ENCODE measurements at places on chromosomes 11 and 22.

DNA sequence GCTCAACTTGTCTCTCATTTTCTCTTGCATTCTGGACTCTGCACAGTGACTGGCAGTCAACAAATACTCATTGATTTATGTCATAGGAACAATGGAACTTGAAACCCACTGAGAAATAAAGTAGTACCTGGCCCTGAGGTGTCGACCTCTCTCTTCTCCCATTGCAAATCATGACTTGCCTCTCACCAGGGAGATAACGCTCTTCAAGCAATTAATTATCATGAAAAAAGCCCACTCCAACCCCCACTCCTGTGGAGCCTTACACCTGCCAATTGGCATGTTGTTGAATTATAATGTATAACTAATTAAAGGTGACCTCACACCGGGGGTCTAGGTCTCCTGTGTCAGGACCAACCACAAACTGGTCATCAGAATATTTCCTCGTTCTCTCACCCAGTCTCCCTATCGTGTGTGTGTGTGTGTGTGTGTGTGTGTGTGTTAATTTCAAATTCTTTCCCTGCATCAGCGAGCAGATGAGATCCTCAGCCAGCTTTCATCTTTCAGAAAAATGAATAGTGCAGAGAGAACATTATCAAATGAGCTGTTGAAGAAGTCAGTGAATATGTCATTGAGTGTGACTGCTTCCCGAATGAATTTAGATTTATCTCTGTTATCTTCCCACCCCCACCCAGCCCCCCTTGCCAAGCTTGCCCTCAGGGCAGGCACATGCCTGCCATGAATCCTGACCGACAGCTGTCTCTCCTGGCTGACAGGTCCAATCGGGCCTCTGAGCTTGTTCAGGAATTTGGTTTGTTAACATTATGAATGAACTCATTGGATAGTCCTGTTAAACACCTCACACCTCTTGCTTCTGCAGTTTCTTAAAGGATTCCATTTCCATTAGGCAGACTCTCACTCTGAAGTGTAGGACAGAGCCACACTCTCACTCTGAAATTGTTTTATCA lies 357.4 kb downstream of the INSC start:
- no peak for DNase-seq

DNA sequence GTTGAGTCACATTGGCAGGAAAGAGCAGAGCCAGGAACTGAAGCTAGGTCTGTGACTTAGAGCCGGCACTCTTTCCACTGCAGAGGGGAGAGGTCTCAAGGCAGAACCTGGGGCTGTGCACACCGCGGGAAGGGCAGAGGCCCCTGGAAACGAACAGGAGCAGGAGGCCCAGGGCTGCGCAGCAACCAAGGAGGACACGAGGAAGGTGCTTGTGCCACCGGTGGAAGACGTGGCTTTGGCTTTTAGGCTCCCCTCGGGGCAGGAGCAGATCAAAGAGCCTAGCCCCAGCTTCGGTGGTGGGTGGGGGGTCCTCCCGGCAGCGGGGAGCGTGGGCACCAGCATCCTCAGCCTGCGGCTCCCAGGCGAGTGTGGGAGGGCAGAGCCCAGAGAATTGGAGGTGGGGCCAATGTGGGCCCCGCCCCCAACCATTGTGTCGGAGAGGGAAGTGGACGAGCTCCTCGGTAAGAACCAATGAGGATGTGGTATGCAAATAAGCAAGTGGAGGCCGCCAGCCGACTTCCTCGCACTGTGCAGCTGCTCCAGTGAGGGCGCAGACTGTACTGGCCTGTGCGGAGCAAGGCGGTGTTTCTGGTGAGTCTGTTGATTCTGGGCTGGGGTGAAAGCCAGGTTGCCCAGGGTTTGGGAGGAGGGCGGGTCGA lies at the start of gene CCDC116:
Gene CCDC116, plus strand, starts transcription at position 524 of the 659 bp plus-strand sequence. CDS start 422 bp downstream, outside the sequence.
- no peak for DNase-seq

DNA sequence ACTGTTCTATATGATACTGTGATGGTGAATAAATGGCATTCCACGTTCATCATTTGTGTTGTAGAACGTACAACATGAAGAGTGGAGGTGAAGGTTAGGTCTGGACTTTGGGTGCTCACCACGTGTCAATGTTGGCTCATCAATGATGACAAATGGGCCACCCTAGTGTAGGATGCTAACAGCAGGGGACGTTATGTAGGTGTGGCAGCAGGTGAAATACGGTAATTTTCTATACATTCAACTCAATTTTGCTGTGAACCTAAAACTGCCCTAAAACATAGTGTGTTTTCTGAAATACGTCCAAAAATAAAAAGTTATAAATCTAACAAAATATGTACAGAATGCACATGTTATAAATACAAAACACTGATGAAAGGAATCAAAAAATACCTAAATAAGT lies 6.2 kb downstream of the KRTAP5-6 start:
- no peak for DNase-seq

DNA sequence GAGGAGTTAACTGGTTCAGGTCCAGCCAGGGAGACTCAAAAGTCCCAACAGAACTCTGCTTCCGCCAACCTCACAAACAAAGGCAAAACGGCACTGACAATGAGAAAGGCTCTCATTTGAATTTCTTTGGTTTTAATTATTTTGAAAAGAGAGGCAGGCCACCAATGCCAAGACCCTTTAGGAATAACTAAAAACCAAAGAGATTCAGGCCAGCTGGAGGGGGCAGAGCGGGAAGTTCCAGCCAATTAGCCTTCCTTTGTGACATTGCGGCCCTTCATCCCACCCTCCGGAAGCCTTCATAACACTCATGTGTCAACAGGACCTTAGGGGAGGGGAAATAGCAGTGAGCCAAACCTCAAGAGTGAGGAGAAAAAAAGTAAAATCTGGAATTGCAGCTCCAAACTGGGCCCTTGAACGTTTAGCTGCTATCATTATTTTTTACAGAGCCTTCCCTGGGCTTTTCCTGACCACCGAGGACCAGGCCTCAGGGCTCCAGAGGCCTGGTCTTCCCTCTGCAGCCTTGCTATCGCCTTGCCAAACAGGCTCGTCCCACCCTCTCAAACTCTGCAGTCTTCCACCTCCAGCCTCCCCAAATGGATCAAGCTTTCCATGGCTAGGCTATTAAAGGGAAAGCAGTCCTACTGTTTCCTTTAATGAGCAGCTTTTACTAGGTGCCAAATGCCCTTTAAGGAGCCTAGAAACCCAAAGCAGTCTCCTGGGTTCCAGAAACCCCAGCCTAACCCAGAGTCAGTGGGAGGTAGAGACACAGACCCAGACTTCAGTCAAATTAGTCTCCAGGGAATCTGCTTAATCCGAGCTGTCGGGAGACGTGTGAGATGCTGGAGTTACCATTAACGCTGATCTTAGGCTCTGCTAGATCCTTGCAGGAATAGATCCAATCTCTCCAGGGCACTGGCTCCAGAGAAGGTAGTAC lies 114.2 kb downstream of the CCDC34 start:
- DNase-seq: no peak

- DNase-seq: no peak
Measured at GRCh38 chr11:2406878-2407410, 6.4 kb downstream of the TSSC4 start.

DNA sequence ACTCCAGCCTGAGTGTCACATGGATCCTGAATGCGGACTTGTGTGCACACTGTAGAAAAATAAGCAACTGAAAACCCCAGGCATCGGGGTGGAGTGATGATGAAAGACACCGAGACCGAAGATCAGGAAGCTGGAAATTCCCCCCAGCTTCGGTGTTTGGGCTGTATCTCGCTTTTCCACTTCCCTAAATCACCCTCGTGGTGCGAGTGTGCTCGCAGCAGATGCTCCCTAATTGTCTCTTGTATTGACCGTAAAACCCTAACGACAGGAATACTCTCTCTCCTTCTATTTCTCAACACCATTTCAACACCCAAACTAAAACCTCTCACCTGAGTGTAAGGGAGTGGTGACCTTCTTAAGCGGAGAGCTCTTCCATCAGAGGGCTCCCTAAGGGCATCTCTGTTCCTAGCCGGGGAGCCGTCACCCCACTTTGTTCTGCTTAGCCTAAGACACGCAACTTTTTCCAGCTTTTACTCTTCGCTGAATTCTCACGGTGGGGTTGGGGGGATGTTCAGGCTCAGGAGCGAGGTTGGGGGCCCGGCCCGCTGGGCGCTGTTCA lies 635 bp upstream of the GRK3 start:
- DNase-seq: no peak

DNA sequence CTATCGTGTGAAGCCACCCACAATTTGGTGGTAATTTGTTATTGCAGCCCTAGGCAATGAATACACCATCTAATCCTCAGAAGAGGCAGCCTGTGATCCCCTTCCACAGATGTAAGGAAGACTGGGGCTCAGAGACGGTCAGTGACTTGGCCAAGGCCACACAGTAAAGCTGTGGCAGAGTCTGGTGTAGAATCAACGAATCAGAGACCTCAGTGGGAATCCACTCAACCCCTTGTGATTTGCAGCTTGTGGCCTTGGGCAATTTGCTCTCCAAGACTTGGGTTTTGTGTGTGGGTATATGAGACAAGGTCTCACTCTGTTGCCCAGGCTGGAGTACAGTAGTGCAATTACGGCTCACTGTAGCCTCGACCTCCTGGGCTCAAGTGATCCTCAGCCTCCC lies 1.9 kb downstream of the LGALS2 start:
- DNase-seq: no peak

DNA sequence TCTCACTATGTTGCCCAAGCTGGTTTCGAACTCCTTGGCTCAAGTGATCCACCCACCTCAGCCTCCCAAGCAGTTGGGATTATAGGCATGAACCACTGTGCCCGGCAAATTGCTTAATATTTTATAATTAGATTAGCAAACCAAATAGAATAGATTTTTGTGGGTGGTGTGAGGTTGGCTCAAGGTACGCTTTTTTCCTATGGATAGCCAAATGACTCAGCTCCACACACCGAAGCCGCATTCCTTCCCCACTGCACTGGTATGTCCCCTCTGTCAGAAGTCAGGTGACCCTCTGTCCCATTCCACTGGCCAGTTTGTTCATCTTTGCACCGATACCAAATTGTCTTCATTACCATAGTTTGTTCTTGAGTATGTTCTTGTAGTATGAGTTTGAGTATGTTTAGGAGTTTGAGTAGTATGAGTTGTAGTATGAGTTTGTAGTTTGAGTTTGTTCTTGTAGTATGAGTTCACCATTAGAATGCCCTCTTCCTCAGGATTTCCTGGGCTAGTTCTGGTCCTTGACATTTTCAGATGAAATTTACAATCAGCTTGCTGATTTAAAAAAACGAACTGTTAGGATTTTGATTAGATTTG lies 19.4 kb downstream of the SUSD2 start:
- DNase-seq: no peak

DNA sequence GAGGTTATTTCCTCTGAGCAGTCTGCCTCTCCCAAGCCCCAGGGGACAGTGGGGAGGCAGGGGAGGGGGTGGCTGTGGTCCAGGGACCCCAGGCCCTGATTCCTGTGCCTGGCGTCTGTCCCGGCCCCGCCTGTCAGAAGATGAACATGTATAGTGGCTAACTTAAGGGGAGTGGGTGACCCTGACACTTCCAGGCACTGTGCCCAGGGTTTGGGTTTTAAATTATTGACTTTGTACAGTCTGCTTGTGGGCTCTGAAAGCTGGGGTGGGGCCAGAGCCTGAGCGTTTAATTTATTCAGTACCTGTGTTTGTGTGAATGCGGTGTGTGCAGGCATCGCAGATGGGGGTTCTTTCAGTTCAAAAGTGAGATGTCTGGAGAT lies 3.1 kb downstream of the PIM3 start:
- no peak for DNase-seq

DNA sequence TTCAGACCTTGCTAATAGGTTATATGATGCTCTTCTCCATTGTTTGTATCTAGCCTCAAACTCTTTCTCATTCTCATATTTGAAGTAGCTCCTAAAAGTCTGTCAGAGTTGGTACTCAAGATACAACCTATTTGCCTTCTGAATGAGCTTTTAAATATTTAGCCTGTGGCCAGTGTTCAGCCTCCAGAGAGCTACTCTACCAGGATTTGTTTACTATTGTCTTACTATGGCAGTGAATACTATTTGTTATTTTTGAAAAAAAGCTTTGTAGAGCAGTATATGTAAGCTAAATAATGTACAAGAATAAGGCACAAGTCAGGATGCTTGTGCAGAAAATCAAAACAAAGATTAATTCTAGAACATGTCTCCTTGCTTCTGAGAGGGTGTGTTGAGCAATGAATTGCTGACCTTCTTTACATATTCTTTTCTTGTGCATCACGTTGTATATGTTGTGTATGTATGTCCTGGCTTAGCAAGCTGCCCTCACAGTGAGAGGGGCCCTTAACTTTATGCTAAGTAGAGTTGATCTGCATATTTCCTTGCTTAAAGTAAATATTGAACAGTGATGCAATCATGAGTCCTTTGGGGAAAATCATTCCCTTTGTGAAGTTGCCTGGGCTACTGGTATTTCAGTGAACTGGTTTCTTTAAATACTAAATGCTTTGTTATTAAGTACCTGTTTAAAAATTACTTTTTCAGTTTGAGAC lies 438.0 kb downstream of the LUZP2 start:
- DNase-seq: no peak

- no peak for DNase-seq
Measured at GRCh38 chr11:76406359-76406758, 25.2 kb downstream of the GVQW3 start.

DNA sequence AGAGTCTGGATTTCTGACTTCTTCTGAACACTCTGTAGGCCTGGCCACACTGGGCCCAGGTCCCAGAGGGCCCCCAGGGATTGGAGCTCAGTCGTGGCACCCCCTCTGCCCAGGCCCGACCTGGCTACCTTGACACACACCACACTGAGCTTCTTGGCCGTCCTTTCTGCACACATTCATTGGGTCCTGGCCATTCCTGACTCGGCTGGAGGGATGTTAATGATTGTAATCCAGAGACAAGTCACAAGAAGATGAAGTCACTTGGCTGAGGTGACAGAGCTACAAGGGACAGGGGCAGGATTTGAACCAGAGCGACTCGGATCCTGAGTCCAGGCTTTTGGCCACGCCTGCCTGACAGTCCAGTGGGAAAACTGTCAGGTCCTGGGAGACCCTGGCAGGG lies 23.9 kb upstream of the PDGFB start:
- DNase-seq: no peak

DNA sequence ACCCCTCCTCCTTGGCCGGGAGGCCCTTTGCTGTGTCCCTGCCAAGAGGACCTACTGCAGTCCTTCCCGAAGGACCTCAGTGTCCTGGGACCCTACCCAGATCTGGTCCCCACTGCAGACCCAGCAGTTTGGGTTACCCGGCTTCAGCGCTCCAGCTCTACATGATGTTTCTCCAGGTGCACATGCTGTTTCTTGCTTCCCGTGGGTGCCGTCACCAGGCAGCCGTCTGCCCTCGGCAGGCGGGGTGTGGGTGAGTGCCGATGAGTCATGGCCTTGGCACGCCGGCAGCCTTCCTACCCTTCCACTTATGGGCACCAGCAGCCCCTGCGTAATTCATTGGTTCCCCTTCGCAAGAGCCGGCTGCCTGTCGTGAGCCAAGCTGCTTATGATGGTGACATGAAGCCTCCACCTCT lies 101.8 kb downstream of the BCR start:
- DNase-seq: no peak

GRCh38 chr11:3995949-3996554 lies 98.5 kb upstream of the RRM1 start:
- DNase-seq: no peak

Data from right hindlimb (tissue), 1 donor.